ENCODE measurements at places on chromosomes 13 and 19. TPM values are rescaled to one million over a fixed set of nuclear protein-coding genes. Genes with fewer than 3 reads are reported as not detected.

APOE gene
- total RNA-seq = 0.42 TPM

DKKL1 gene
- total RNA-seq = not detected

MAP1S gene
- total RNA-seq = 83.7 TPM

BRD4 gene
- total RNA-seq = 122 TPM

KIR2DL4 gene
- total RNA-seq = 0.13 TPM

UNC13A gene
- not detected for total RNA-seq

PRTN3 gene
- total RNA-seq = not detected

CEACAM4 gene
- not detected for total RNA-seq

ZNF177 gene
- total RNA-seq = 0.18 TPM

TMEM221 gene
- total RNA-seq = not detected

RFXAP gene
- 19.8 TPM for total RNA-seq

GRCh38 chr13:90415902-90416301 lies 931.6 kb upstream of the MIR17HG start:
- DNase-seq = no peak

GRCh38 chr19:49863935-49864320 lies 3.4 kb downstream of the PNKP start:
- no peak for DNase-seq

DNA sequence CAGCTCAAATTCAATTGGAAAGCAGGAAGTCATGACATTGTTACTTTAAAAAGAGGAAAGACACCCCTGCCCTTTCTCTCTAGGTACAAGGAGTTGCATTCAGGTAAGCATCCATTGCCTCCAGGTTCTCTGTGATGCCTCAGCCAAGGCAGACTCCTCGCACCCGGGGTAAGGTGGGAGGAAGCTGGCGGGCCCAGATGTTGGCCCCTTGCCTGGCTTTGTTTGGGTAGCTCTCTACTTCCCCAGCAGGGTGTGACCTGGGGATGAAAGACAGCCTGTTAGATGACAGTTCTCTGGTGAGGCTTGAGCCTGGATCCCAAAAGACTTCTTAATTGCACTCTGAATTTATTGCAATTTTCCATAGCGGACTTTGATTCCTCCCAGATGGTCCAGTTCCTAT lies 25.6 kb downstream of the SHISA2 start:
- DNase-seq = no peak

- DNase-seq = no peak
These were observed 10.4 kb downstream of the NUDT19 start for GRCh38 chr19:32702010-32702409.

GRCh38 chr13:98944336-98944735 lies 33.5 kb downstream of the DOCK9 start:
- no peak for DNase-seq

DNA sequence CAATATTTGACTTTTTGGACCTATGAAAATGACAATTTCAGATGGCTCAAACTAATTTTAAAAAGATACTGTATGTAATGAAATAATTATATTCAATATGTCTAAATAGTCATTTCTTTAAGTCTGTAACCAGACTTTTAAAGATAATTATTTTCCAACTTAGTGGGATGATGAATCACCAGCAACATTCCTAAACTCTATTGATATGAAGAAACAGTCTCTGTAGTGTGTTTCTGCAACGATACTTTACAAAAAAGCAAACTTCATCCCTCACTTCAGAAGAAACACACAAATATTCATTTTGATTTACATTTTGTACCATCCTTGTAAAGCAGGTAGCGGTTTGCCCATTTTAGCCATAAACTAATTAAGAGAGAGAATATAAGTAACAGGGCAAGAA lies 417.4 kb downstream of the EFNB2 start:
- no peak for DNase-seq

- no peak for DNase-seq
These were observed 92.6 kb upstream of the PEG3 start for GRCh38 chr19:56933014-56933705.

- DNase-seq = no peak
These were observed 111.4 kb upstream of the SOX1 start for GRCh38 chr13:111955412-111956065.

DNA sequence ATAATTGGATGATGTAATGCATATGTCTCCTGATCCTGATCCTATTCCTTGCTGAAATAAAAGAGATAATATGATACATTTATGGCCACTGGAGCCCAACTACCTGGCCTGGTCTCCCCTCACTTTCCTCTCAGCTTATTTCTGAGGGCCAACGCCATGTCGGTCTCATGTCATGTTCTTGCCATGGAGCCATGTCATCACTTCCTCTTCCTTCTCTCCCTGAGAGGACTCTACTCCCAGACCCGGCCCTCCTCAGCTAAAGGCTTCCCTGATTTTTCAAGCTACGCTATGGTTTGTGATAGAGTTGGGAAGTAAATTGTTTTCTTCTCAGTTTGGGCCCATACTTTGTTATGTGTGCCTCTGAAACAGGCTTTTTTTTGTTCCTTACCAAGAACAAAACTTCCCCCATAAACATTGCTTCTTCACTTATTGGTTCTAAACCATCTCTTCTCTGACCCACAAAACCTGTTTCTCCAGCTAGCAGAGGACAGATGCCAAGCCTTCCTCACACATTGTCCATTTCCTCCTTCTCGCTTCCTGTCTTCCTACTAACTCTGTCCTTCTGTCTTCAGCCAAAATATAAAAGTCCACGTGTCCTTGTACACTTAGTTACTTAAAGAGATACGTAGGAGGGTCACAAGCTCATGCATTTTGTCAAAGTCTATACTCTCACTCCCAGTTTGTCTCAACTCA lies 319.9 kb upstream of the DACH1 start:
- DNase-seq = no peak

DNA sequence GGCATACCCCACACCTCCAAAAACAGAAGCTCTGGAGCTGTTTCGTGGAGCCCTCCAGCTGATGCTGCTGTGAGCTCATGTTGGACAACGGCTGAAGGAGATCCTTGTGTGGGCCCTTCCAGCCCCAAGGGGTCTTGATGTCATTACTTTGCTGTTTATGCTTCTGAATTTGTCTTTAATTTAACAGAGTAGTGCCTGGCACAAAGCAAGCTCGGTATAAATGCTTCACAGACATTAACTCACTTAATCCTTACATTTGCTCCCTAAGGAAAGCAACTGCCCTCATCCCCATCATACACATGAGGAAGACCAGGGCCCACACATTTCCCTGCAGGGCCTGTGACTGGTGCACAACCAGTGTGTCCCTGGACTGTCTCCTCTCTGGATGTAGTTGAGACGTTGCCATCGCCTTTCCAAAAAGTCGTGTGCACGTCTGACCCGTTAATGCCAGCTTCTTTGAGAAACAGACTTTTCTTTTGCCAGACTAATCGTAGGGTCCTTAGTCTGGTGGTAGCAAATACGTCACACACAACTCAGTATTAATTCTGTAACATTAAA lies 7.6 kb downstream of the COL4A1 start:
- DNase-seq = no peak

GRCh38 chr13:48507021-48507420 lies 25.9 kb downstream of the RCBTB2 start:
- DNase-seq = no peak

DNA sequence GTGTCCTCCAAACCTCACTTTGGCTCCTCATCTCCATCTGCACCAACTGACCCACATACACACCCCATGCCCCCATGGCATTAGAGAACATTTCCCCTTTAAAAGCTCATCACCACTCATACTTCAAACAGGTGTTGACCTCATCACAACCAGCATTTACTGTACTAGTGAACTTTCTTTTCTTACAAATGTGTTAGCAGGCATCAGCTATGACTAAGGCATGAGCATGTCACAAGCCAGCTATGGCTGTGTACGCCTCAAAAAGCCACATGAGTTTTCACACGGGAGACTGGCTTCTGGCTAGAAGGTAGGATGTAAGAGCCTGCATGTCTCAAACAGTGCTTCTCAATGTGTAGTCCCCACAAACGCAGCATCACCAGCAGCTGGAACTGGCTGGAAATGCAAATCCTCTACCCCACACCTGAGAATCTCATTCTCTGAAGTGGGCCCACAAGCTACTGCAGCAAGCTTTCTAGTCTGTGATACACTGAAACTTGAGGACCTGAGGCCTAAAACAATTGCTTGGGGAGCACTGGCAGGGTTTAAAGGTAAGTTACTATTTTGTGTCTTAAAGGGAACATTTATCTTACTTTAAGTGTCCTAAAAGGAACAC lies 66.8 kb downstream of the TUBGCP3 start:
- no peak for DNase-seq

DNA sequence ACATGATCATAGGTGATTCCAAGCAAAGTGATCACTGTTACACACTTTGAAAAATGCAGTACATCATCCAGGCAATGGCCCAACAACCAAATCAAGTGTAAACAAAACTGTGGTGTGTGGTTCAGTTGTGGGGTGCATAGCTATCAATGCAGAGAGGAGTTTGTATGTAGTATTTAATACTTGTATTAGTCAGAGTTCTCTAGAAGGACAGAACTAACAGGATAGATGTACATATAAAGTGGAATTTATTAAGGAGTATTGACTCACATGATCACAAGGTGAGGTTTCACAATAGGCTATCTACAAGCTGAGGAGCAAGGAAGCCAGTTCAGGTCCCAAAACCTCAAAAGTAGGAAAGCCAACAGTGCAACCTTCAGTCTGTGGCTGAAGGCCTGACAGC lies 249.3 kb upstream of the HTR2A start:
- DNase-seq = no peak

GRCh38 chr13:45441633-45442032 lies 23.1 kb upstream of the COG3 start:
- no peak for DNase-seq

DNA sequence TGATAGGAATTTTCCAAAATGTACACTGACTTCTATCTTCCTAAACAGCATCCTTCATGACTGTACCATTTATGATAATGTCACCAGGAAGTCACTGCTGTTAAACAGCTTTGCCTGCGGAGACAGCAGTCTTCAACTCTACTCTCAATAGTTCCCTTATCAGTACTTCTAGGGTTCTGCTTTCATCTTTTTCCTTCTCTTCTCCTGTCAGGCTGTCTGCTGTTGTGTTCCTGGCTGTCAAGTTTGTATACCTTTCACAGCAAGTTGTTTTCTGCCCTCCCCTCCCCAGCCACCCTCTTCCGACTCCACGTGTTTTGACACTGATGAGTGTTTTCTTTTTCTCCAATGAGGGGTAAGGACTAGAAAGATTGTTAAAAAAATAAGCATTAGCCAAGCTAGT lies 2.2 kb downstream of the UPF3A start:
- no peak for DNase-seq

- DNase-seq = no peak
These were observed 6.4 kb downstream of the DACH1 start for GRCh38 chr13:71860547-71861138.

DNA sequence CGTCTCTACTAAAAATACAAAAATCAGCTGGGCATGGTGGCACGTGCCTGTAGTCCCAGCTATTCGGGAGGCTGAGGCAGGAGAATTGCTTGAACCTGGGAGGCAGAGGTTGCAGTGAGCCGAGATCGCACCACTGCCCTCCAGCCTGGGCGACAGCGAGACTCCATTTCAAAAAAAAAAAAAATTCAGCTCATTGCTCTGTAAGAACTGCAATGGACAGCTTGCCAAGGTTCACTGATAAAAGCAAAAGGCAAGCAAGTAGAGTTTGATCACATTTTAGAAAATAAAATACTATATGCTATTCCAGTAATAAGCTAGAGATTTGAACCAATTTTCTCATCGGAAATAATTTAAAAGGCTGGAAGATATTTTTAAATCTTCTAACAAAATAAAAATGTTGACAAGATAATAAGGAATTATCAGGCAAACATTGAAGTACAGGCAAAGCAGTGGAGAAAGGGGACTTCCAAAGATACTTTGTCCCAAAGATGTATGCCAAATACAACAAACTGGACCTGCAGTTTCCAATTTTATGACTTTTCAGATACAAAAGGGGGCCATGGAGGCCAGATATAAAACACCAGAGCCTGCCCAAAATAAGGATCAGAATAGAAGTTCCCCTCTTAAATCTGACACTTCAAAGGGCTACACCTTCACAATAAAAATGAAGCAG lies 29.6 kb downstream of the SLC6A16 start:
- no peak for DNase-seq

- DNase-seq = no peak
These were observed 114.9 kb downstream of the PCCA start for GRCh38 chr13:100203696-100204367.

DNA sequence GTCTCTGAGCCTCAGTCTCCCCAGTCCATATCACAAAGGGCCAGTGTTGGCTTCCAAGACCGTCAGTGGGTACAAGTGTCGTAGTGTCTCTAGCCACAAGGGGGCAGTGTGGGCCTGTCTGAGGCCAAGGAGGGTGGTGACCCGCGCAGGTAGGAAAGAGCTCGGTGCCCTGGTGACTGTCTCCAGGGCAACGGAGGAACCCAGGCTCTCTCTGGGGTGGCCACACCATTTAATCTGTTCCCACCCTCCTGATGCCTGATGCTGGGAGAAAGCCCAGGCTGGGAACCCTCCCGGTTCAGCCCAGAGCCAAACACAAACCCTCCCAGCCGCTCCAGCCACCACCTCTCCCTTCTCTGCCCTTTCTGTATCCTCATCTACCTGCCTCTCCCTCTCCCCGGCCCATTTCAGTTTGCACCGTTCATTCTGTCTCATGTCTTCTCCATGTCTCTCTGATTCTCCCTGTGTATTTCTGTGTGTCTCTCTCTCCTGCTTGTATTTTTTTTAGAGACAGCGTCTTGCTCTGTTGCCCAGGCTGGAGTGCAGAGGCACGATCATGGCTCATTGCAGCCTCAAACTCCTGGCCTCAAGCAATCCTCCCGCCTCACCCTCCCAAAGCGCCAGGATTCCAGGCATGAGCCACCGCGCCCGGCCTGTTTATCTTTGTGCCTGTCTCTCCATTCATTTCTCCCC lies 17.5 kb upstream of the MEIS3 start:
- peak; percentile 74 for DNase-seq

DNA sequence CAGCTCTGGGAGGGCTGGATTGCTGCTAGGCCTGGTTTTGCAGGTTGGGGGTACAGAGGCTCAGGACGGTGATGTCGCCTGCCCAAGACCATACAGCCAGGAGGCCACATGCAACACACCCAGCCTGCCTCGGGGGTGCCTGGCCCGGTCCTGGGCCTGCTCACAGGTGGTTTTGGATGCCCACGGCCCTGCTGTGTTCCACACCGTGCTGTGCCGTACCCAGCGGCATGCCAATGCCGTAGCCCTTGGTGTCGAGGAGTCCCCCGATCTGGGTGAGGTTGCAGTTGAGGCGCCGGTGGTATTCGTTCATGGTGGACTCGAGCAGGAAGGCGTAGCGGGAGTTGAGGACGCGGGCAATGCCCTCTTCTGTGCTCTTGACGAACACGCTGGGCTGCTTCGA lies 11.5 kb upstream of the ATP1A3 start:
- DNase-seq = no peak
